ENCODE measurements at places on chromosomes 4 and X.

DNA sequence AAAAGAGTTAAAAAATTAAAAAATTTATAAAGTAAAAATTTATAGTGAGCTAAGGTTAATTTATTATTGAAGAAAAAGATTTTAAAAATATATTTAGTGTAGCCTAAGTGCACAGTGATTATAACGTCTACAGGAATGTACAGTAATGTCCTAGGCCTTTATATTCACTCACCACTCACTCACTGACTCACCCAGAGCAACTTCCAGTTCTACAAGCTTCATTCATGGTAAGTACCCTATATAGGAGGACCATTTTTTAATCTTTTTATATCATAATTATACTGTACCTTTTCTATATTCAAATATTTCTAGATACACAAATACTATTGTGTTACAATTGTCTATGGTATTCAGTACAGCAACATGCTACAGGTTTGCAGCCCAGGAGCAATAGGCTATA, 1623.2 kb downstream of the RPA4 start:
- H3K4me1 ChIP-seq, result no peaks in the 10 kb centered on the region
- no peak for DNase-seq
- H3K27ac ChIP-seq, result no peak overlapping the region
- H3K27me3 ChIP-seq, result no peaks in the 10 kb centered on the region
- H3K4me3 ChIP-seq, result no peak overlapping the region

DNA sequence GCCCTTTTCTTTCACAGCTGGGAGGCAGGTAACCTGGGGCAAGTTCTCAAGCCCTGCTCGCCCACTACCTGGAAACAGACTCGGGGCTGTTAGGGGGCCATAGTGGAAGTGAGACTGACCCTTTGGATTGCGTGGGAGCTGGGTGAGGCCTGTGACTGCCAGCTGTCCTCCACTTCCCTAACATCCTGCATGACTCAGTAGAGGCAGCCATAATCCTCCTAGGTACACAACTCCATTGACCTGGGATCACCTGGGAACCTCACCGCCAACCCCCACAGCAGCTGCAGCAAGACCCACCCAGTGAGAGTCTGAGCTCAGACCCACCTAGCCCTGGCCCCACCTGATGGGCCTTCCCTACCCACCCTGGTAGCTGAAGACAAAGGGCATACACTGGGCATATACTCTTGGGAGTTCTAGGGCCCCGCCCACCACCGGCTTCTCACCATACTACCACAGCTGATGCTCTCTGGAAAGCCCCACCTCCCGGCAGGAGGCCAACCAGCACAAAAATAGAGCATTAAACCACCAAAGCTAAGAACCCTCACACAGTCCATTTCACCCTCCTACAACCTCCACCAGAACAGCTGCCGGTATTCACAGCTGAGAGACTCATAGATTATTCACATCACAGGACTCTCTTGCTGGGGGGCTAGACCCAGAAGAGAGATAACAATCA, 61.1 kb upstream of the DCTD start:
- no peaks in the 10 kb centered on the region for H3K27me3 ChIP-seq
- H3K4me1 ChIP-seq, result no peaks in the 10 kb centered on the region
- H3K36me3 ChIP-seq, result no peaks in the 10 kb centered on the region
- no peak overlapping the region for H3K4me3 ChIP-seq
- DNase-seq, result no peak

DNA sequence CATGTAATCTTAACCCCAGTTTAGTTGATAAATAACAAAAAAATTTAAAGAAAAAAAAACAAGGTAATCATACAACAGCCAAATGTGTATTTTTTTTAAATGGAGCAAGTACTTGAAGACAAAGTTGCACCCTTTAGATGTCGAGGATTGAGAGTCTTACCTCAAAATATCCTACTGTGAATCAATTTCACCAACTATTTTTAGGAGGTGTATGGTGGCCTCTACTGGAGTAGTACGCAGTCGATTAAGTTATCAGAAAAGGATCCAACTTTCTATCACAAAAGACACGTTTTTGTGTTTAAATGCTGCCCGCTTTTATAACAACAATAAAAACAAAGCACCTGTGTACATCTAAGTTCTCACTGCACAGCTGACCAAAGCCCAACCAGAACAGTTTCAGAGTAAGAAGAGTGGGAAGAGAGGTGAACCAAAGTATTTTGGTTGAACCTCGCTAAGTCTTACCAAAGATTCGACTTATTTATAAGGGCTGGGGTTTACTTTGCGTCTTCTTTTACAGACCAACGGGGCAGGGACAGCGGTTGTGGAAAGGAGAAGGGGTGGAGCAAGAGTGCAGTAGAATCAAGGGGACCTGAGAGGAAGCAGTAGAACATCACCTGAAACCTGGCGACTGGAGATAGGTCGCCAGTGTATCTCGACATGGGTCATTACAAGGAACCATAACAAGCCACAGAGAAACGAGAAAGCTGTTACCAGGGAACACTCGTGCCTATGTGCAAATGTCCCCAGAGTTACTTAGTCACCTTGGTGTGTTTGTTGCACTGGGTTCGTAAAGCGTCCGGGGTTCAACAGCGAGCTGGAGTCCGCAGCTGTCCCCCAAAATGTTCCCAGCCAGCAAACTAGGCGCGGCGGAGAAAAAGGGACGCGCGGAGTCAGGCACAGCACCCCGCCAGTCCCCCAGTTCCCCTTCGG, 1.1 kb downstream of the RPS6KA6 start:
- H3K27me3 ChIP-seq, result no peaks in the 10 kb centered on the region
- H3K4me1 ChIP-seq, result no peaks in the 10 kb centered on the region
- H3K36me3 ChIP-seq, result no peaks in the 10 kb centered on the region
- H3K4me3 ChIP-seq, result no peak overlapping the region
- DNase-seq, result no peak

GRCh38 chr4:74158466-74159142, 686 bp downstream of the MTHFD2L start:
- H3K36me3 ChIP-seq, result no peaks in the 10 kb centered on the region
- H3K27ac ChIP-seq, result peak overlapping the region; percentile 30
- H3K27me3 ChIP-seq, result no peaks in the 10 kb centered on the region

- no peak for DNase-seq
- no peaks in the 10 kb centered on the region for H3K36me3 ChIP-seq
- no peak overlapping the region for H3K4me3 ChIP-seq
- no peaks in the 10 kb centered on the region for H3K27me3 ChIP-seq
- no peak overlapping the region for H3K27ac ChIP-seq
These were observed 40.5 kb downstream of the ANXA5 start for GRCh38 chr4:121656269-121656641.

- H3K4me3 ChIP-seq, result no peak overlapping the region
- H3K4me1 ChIP-seq, result no peaks in the 10 kb centered on the region
- H3K36me3 ChIP-seq, result no peaks in the 10 kb centered on the region
- no peaks in the 10 kb centered on the region for H3K27me3 ChIP-seq
- H3K27ac ChIP-seq, result no peak overlapping the region
- no peak for DNase-seq
These were observed 80.5 kb downstream of the ABLIM2 start for GRCh38 chr4:8078109-8078494.

- DNase-seq, result no peak
- no peak overlapping the region for H3K27ac ChIP-seq
- no peaks in the 10 kb centered on the region for H3K27me3 ChIP-seq
- H3K4me3 ChIP-seq, result no peak overlapping the region
- peaks cover 39% of the 10 kb centered on the region for H3K36me3 ChIP-seq
These were observed 98.4 kb downstream of the ZAR1 start for GRCh38 chr4:48588230-48589097.

GRCh38 chrX:43728966-43729365, 72.9 kb downstream of the MAOA start:
- H3K27ac ChIP-seq, result no peak overlapping the region
- DNase-seq, result no peak
- H3K4me3 ChIP-seq, result no peak overlapping the region
- no peaks in the 10 kb centered on the region for H3K27me3 ChIP-seq
- no peaks in the 10 kb centered on the region for H3K36me3 ChIP-seq
- no peaks in the 10 kb centered on the region for H3K4me1 ChIP-seq

- H3K27me3 ChIP-seq, result no peaks in the 10 kb centered on the region
- H3K4me1 ChIP-seq, result no peaks in the 10 kb centered on the region
- H3K36me3 ChIP-seq, result no peaks in the 10 kb centered on the region
- no peak overlapping the region for H3K27ac ChIP-seq
- no peak overlapping the region for H3K4me3 ChIP-seq
- no peak for DNase-seq
These were observed 69.4 kb upstream of the PRDM5 start for GRCh38 chr4:120991885-120992284.

GRCh38 chr4:86961116-86961515, 26.3 kb downstream of the AFF1 start:
- no peak overlapping the region for H3K4me3 ChIP-seq
- DNase-seq, result no peak
- peaks cover 5% of the 10 kb centered on the region for H3K36me3 ChIP-seq
- no peaks in the 10 kb centered on the region for H3K27me3 ChIP-seq

DNA sequence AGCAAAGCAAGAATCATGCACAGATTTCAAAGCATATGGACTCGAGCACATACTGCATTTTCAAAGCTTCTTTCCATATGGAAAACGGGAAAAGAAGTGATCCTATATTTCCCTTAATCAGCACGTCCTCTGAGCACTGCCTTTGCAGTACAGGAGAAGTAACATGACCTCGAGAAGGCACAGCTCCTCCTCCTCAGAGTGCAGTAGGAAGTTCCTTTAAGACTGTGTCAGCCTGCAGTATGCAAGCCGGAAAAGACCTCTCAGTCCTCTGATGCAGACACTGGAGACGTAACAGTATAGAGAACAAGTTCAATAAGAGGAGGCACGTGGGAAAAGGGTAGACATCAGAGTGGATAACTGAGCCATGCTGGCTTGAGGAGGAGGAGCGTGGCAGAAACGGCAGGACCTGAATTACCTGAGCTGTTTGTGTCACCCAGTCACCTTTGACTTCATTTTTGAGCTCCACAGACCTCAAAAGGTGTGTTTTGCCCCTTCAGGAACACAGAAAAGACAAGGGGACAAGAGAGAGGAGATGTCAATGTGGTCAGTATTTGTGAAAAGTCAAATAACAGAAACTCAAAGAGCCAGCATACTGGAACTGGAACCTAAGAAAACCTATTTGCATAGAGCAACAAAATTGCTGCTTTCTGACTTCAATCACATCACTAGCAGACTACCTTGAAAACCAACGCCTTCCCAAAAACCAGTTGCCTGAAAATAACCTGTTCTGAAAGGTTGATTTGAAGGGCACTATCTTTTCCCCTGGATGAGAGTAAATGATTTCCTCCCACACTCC, 20.8 kb downstream of the IRF2 start:
- H3K4me1 ChIP-seq, result peaks cover 8% of the 10 kb centered on the region
- H3K27ac ChIP-seq, result peak overlapping the region; percentile 61
- no peak overlapping the region for H3K4me3 ChIP-seq
- no peak for DNase-seq
- no peaks in the 10 kb centered on the region for H3K36me3 ChIP-seq

DNA sequence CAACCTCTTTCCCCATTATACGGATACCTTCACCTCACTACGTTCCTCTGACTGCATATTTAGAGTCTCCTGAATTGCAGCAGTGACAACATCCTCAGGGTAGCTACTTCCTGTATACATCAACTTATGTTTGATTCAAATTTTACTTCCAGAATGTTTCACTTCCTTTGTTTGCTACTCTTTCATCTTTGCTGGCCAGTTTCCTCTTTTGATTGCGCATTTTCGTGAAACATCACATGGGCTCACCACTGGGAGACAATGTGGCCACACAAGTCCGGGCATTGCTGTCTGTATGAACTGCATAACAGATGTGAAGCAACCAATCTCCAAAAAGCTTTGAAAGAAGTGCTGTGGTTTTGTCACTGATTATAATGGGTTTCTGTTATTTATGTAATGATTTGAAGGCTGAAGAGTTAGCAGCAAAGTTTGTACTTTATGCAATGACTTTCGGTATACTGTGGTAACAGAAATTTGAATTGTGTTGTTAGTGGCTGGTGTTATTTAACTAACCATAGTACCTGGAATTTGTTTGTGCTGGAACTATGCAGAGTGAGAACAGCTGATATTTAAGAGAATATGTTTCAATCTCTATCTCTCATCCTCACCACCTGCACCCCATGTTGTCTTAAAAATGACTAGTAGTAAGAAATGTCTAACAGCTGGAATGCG, 7.4 kb downstream of the SNCA start:
- no peak for DNase-seq
- H3K4me3 ChIP-seq, result peak overlapping the region; percentile 24
- H3K27me3 ChIP-seq, result no peaks in the 10 kb centered on the region
- H3K36me3 ChIP-seq, result no peaks in the 10 kb centered on the region
- no peak overlapping the region for H3K27ac ChIP-seq
- peaks cover 5% of the 10 kb centered on the region for H3K4me1 ChIP-seq

DNA sequence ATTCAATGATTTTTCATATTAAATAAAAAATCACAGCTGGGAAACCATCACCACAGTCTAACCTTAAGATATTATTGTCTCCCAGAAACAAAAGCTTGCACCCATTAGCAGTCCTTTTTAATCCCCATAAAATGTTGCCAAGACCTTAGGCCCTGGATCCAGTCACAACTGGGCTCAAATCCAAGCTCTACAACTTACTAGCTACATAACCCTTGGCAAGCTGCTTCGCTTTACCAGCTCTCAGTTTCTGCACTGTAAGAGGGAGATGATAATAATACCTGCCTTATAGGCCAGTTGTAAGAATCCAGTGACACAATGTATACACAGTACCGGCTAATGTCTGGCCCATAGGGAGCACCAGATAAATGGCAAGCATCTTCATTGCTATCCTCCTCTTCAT, 400.9 kb upstream of the FGF13 start:
- no peaks in the 10 kb centered on the region for H3K27me3 ChIP-seq
- no peak for DNase-seq
- H3K36me3 ChIP-seq, result no peaks in the 10 kb centered on the region
- H3K4me1 ChIP-seq, result no peaks in the 10 kb centered on the region
- no peak overlapping the region for H3K27ac ChIP-seq

DNA sequence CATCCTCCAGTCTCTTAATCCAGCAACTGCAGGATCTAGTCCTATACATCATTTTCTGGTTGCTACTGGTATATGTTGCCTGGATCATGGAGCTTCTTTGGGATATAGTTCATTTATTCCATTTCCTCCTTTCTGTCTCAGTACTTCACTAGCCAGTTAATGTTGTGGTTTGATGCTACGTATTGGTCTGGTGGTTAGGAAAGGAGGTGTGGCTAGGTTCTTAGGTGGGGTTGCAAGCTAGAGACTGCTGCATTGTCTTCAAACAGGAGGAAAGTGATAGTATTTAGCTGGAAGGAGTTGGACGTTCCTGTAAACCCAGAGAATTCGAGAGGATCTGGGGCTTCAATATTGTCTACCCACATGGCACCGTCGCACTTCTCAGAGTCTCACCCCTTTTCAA, 129.5 kb downstream of the SNCA start:
- DNase-seq, result no peak
- H3K27me3 ChIP-seq, result no peaks in the 10 kb centered on the region
- no peak overlapping the region for H3K27ac ChIP-seq
- no peaks in the 10 kb centered on the region for H3K36me3 ChIP-seq
- no peak overlapping the region for H3K4me3 ChIP-seq
- H3K4me1 ChIP-seq, result no peaks in the 10 kb centered on the region

GRCh38 chrX:49174723-49175122, 3.0 kb downstream of the PLP2 start:
- peaks cover 8% of the 10 kb centered on the region for H3K4me1 ChIP-seq
- no peak overlapping the region for H3K27ac ChIP-seq
- no peak overlapping the region for H3K4me3 ChIP-seq
- H3K36me3 ChIP-seq, result no peaks in the 10 kb centered on the region
- H3K27me3 ChIP-seq, result no peaks in the 10 kb centered on the region
- no peak for DNase-seq

Measured in effector memory CD4-positive, alpha-beta T cell (primary cell).